CD4-positive, CD25-positive, alpha-beta regulatory T cell (primary cell): ENCODE measurements at places on chromosomes 3 and 15. TPM values are rescaled to one million over a fixed set of nuclear protein-coding genes. Genes with fewer than 3 reads are reported as not detected.

Gene CD276
- total RNA-seq: not detected

Gene STRIT1
- total RNA-seq: not detected

Gene FAM174B
- 4.1 TPM for total RNA-seq

Gene TMEM207
- total RNA-seq: not detected

Gene ANXA2
- 261 TPM for total RNA-seq

Gene SAMMSON
- not detected for total RNA-seq

Gene ARPP21
- total RNA-seq: not detected

Gene SNX4
- 24.6 TPM for total RNA-seq

Gene STAC
- total RNA-seq: 0.62 TPM

Gene UBR1
- total RNA-seq: 48.2 TPM

Gene LRTM1
- total RNA-seq: not detected
